ENCODE measurements at places on chromosomes 11 and 22. TPM values are rescaled to one million over a fixed set of nuclear protein-coding genes. Genes with fewer than 3 reads are reported as not detected.

DNA sequence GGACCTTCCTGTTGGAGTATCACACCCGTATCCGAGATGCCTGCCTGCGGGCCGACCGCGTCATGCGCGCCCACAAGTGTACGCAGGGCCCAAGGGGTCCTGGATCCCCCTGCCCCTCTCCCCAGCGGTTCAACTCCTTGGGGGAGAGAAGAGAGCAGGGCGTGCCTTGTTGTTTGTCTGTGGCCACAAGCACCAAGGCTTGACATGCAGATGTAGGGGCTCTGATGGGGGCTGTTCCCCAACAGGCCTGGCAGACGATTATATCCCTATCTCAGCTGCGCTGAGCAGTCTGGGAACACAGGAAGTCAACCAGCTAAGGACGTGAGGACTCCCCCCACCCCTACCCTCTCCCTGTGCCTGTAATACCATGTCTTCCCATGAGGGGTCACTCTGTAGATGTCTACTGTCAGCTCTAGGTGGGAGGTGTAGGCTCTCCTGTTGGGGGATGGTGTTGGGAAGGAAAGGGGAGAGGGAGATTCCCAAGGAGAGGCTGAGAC, 6.8 kb downstream of the CFL1 start:
- peaks cover 57% of the 10 kb centered on the region for H3K36me3 ChIP-seq
- H3K27me3 ChIP-seq, result no peaks in the 10 kb centered on the region
- H3K27ac ChIP-seq, result no peak overlapping the region

GRCh38 chr11:57214494-57214893, 22.6 kb downstream of the APLNR start:
- H3K4me3 ChIP-seq, result no peak overlapping the region
- peaks cover 78% of the 10 kb centered on the region for H3K4me1 ChIP-seq
- DNase-seq, result no peak

DNA sequence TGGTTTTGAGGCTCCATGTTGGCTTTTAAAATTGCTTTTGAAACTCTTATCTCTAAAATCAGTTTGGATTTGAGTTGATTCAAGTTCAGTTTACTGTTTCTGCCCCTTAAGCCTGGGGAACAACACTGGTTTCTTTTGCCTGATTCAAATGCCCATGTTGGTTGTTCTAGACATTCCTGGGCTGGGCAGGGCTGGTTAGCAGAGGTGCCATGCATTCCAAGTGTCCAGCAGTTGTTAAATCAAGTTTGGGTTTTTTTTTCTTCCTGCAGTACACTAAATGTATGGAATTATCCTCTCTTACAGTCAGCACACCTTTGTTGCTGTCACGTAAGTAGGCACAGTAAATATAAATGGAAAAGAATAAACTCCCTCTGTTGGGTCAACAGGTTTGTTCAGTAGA, 67.2 kb upstream of the MTMR2 start:
- DNase-seq, result no peak
- no peaks in the 10 kb centered on the region for H3K27me3 ChIP-seq
- H3K27ac ChIP-seq, result no peak overlapping the region
- peaks cover 6% of the 10 kb centered on the region for H3K4me1 ChIP-seq
- no peak overlapping the region for H3K4me3 ChIP-seq
- peaks cover 4% of the 10 kb centered on the region for H3K36me3 ChIP-seq

- DNase-seq, result no peak
- no peaks in the 10 kb centered on the region for H3K36me3 ChIP-seq
- peaks cover 11% of the 10 kb centered on the region for H3K4me1 ChIP-seq
- H3K4me3 ChIP-seq, result no peak overlapping the region
- H3K27me3 ChIP-seq, result no peaks in the 10 kb centered on the region
- H3K27ac ChIP-seq, result no peak overlapping the region
These were observed 116.2 kb downstream of the KIAA1671 start for GRCh38 chr22:25068707-25069106.

DNA sequence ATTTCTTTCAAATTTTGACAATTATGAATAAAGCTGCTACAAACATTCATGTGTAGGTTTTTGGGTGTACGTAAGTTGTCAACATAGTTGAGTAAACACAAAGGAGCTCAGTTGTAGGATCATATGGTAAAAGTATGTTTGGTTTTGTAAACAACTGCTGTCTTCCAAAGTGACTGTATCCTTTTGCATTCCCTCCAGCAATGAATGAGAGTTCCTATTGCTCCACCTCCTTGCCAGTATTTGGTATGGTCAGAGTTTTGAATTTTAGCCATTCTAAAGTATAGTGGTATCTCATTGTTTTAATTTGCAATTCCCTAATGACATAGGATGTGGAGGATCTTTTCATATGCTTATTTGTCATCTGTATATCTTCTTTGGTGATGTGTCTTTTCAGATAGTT, 28.0 kb upstream of the PHOX2A start:
- H3K4me3 ChIP-seq, result no peak overlapping the region
- no peak overlapping the region for H3K27ac ChIP-seq
- no peaks in the 10 kb centered on the region for H3K4me1 ChIP-seq
- H3K27me3 ChIP-seq, result peaks cover 59% of the 10 kb centered on the region
- no peak for DNase-seq

GRCh38 chr11:22037505-22037904, 155.4 kb upstream of the ANO5 start:
- H3K27ac ChIP-seq, result no peak overlapping the region
- DNase-seq, result no peak
- no peaks in the 10 kb centered on the region for H3K36me3 ChIP-seq
- no peaks in the 10 kb centered on the region for H3K27me3 ChIP-seq
- no peaks in the 10 kb centered on the region for H3K4me1 ChIP-seq

GRCh38 chr11:5553343-5553742, 5.0 kb upstream of the OR52H1 start:
- H3K36me3 ChIP-seq, result no peaks in the 10 kb centered on the region
- H3K27me3 ChIP-seq, result no peaks in the 10 kb centered on the region
- no peak for DNase-seq
- H3K4me1 ChIP-seq, result no peaks in the 10 kb centered on the region

DNA sequence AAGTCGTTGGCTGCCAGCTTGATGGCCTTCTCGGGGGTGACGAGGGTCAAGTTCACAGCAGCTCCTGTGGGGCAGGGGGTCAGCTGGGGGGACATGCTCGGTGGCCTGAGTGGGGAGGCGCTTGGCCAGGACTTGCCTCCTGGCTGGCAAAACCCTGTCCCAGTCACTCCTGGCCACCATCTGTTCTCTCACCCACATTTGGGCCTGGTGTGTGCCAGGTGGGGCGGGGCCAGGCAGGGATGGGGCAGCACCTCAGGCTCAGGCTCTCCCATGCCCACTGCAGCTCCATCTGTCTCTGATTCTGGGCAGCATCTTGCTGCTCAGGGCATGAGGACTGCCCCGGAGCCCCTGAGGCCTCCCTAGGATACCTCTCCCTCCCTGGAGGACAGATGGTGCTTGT, 3.7 kb upstream of the CEND1 start:
- H3K4me1 ChIP-seq, result peaks cover 47% of the 10 kb centered on the region
- peaks cover 10% of the 10 kb centered on the region for H3K36me3 ChIP-seq
- no peak for DNase-seq
- no peak overlapping the region for H3K4me3 ChIP-seq
- H3K27ac ChIP-seq, result no peak overlapping the region

GRCh38 chr11:113994077-113994954, 19.4 kb downstream of the HTR3A start:
- no peaks in the 10 kb centered on the region for H3K4me1 ChIP-seq
- DNase-seq, result no peak
- no peaks in the 10 kb centered on the region for H3K36me3 ChIP-seq
- no peak overlapping the region for H3K27ac ChIP-seq
- no peak overlapping the region for H3K4me3 ChIP-seq

DNA sequence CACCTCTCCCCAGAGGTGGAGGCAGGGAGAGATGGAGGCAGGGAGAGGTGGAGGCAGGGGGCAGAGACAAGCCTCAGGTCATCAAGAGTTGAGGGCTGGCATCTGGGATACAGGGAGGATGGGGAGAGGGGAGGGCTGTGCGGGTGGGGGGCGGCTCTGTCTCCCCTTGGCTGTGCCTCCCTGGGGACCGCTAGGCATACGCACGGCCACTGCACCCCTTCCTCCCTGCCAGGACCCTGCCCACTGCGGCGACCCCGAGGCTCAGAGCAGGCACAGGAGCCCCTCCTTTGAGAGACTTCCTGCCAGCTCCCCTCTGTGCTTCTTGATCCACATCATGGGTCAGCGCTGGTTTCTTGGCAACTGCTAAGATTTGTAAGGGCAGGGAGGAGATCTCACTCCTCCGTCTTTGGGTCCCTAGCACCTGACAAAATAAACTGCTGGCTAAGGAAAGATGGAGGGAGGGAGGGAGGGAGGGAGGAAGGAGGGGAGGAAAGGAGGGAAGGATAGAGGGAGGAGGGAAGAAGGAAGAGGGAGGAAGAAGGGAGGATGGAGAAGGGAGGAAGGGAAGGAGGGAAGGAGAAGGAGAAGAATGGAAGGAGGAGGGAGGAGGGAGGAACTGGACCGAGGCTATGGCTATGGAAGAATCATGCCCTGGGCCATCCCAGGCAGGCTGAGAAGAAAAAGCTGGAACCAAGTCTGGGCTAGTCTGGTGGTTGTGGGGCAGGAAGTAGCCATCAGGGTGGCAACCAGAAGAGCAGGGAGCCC, 18.5 kb downstream of the PRR33 start:
- peak; percentile 28 for DNase-seq
- peaks cover 31% of the 10 kb centered on the region for H3K27me3 ChIP-seq
- peak overlapping the region; percentile 50 for H3K4me3 ChIP-seq
- H3K4me1 ChIP-seq, result peaks cover 61% of the 10 kb centered on the region

- no peaks in the 10 kb centered on the region for H3K4me1 ChIP-seq
- DNase-seq, result no peak
- H3K36me3 ChIP-seq, result no peaks in the 10 kb centered on the region
- H3K27me3 ChIP-seq, result peaks cover 87% of the 10 kb centered on the region
- no peak overlapping the region for H3K4me3 ChIP-seq
These were observed 214.0 kb upstream of the B3GAT1 start for GRCh38 chr11:134626032-134626431.

- H3K36me3 ChIP-seq, result no peaks in the 10 kb centered on the region
- peak overlapping the region; percentile 50 for H3K27ac ChIP-seq
- H3K4me3 ChIP-seq, result peak overlapping the region; percentile 60
- no peak for DNase-seq
These were observed 187.1 kb downstream of the BLID start for GRCh38 chr11:121928597-121929580.

GRCh38 chr22:23034621-23035556, 35.4 kb upstream of the GNAZ start:
- H3K4me3 ChIP-seq, result no peak overlapping the region
- no peak for DNase-seq
- H3K27me3 ChIP-seq, result peaks cover 71% of the 10 kb centered on the region
- H3K4me1 ChIP-seq, result peaks cover 3% of the 10 kb centered on the region

GRCh38 chr22:32248276-32248675, 6.9 kb downstream of the SLC5A4 start:
- H3K27me3 ChIP-seq, result no peaks in the 10 kb centered on the region
- no peak overlapping the region for H3K4me3 ChIP-seq

DNA sequence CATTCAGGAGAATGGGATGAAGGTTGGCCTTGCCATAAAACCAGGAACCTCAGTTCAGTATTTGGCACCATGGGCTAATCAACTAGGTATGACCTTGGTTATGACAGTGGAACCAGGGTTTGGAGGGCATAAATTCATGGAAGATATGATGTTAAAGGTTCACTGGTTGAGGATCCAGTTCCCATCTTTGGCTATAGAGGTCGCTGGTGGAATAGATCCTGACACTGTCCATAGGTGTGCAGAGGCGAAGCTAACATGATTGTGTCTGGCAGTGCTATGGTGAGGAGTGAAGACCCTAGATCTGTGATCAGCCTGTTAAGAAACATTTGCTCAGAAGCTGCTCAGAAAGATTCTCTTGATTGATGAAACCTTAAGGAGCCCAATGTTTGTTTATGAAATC, 5.7 kb downstream of the NF2 start:
- H3K27me3 ChIP-seq, result no peaks in the 10 kb centered on the region
- no peak overlapping the region for H3K4me3 ChIP-seq
- H3K27ac ChIP-seq, result no peak overlapping the region
- H3K4me1 ChIP-seq, result peaks cover 13% of the 10 kb centered on the region
- DNase-seq, result no peak

- no peak for DNase-seq
- H3K4me3 ChIP-seq, result no peak overlapping the region
These were observed 128.5 kb downstream of the CD44 start for GRCh38 chr11:35267504-35267903.

DNA sequence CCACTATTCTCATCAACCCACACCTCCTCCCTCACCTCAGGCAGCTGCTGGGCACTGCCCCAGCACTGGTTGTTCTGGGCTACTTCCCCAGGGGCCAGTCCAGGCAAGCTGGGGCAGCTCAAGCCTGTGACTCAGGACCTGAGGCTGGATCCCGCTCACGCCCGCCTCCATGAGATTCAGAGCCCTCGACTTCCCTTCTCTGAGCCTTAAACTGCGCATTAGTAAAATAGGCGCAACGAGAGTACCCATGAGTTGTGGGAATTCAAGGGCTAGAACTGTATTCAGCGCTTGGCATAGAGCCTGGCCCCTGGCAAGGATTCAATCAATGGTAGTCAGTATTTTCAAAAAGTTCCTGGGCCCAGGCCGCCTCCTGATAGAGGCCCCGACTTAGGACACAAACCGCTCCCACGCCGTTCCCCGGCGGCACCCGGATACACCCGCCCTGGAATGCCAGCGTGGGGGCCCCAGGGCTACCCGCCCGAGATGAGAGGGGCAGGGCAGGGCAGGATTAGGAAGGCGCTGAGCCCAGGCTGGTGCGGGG, 723 bp upstream of the CD82 start:
- peaks cover 63% of the 10 kb centered on the region for H3K4me1 ChIP-seq
- no peaks in the 10 kb centered on the region for H3K36me3 ChIP-seq
- peak overlapping the region; percentile 98 for H3K27ac ChIP-seq
- no peaks in the 10 kb centered on the region for H3K27me3 ChIP-seq

- H3K36me3 ChIP-seq, result no peaks in the 10 kb centered on the region
- H3K4me3 ChIP-seq, result no peak overlapping the region
- no peak for DNase-seq
- peaks cover 41% of the 10 kb centered on the region for H3K4me1 ChIP-seq
These were observed 51.3 kb upstream of the PRDM11 start for GRCh38 chr11:45094958-45095690.

DNA sequence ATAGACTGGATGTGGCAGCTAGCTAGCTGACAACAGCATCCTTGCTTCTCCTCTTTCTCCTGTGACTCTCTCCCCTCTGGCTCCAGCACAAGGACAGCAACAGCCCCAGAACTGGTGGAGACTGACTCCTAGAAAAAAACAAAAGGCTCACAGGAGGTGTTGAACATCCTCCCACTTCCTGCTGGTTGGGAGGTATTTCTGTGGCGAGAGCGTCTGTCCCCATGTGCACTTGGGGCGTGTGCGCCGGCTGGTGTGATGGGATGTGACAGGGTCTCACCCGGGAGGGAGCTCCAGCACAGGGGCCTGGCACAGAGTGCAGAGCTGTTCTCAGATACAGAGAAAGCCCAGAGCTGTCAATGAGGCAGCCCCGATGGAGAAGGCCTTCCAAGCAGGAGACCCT, 107.2 kb upstream of the E2F8 start:
- no peak for DNase-seq
- peaks cover 98% of the 10 kb centered on the region for H3K27me3 ChIP-seq
- peaks cover 36% of the 10 kb centered on the region for H3K4me1 ChIP-seq
- H3K27ac ChIP-seq, result no peak overlapping the region
- no peak overlapping the region for H3K4me3 ChIP-seq
- H3K36me3 ChIP-seq, result no peaks in the 10 kb centered on the region

- H3K27me3 ChIP-seq, result no peaks in the 10 kb centered on the region
- H3K36me3 ChIP-seq, result no peaks in the 10 kb centered on the region
- peaks cover 14% of the 10 kb centered on the region for H3K4me1 ChIP-seq
- no peak for DNase-seq
- no peak overlapping the region for H3K27ac ChIP-seq
These were observed 820.3 kb upstream of the FAT3 start for GRCh38 chr11:91404344-91404743.

Gene ISX
- not detected for total RNA-seq

Gene APOA5
- not detected for total RNA-seq

Gene SNX15
- 15.7 TPM for total RNA-seq

Gene RCOR2
- total RNA-seq, result 10.5 TPM

Gene KAT5
- 47.0 TPM for total RNA-seq

Gene YPEL4
- total RNA-seq, result 0.55 TPM

Gene TRIM22
- total RNA-seq, result 16.6 TPM

Gene NXPE2
- total RNA-seq, result 0.22 TPM

Gene OR5B21
- not detected for total RNA-seq

Measured in left ventricle myocardium inferior (tissue), 1 donor.